ENCODE measurements at places on chromosomes 2 and 18. TPM values are rescaled to one million over a fixed set of nuclear protein-coding genes. Genes with fewer than 3 reads are reported as not detected.

DNA sequence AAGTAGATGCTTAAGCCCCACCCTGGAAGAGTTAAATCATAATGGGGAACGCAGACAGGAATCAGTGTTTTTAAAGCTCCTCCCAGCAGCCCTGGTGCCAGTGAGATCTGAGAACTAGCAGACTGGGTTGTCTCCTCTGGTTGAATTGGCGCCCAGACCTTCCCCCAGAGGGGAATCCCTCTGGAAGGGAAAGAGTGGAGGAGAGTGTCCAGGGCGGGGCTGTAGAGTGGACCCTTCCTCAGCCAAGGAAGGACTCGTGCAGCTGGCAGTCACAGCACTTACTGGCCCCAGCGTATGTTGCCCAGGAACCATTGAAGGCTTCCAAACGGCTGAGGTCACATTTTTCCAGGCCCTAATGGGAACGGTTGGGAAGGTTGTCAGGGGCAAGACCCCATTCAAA is 62.5 kb downstream of the TGOLN2 start:
- H3K27ac ChIP-seq, result no peak overlapping the region
- no peaks in the 10 kb centered on the region for H3K36me3 ChIP-seq
- no peak overlapping the region for H3K4me3 ChIP-seq
- peaks cover 9% of the 10 kb centered on the region for H3K4me1 ChIP-seq
- DNase-seq, result no peak
- peaks cover 39% of the 10 kb centered on the region for H3K27me3 ChIP-seq

The EGR4 gene
- total RNA-seq, result not detected

DNA sequence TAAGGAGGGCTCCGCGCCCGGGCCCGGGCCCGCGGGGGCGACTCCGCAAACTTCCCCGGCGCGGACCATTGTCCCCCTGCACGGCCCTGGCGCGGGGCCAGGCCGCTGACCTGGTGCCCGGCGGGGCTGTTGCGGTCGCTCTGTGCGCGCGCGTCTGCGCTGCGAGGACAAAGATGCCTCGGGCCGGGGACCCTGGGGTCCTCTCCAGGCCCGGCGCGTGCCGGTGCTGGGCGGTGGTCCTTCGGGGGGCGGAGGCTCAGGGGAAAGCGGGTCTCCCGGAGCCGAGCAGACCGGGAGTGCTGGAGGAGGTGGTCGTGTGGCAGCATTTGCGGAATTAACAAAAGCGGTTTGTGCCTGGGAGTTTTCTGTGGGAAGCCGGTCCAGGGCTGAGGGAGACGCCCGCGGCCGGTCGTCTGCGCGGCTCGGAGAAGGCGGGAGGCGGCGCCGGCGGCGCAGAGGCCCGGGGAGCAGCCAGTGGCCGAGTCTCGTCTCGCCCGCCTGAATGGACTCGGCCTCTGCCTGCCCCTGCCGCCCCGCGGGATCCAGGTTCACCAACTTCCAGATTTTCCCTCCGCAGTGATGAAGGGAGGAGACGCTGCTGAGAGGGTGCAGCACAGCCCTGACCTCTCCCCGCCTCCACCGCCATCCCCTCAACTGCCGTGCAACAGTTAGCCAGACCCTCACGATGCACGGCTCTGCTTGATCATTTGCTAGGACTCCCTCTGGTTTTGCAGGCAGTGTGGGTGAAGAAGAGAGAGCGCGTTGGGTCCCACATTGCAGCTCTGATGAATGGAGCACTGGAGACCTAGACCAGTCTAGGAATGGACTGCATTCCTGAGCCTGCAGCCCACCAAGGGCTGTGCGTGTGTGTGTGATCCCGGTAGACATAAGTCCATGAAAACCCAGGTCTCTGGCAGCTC is 705 bp downstream of the EFR3B start:
- no peak for DNase-seq
- no peak overlapping the region for H3K27ac ChIP-seq
- peak overlapping the region; percentile 80 for H3K4me3 ChIP-seq
- peaks cover 46% of the 10 kb centered on the region for H3K27me3 ChIP-seq

GRCh38 chr2:5035057-5035488 is 657.1 kb upstream of the SOX11 start:
- H3K36me3 ChIP-seq, result no peaks in the 10 kb centered on the region
- H3K27ac ChIP-seq, result no peak overlapping the region
- H3K4me1 ChIP-seq, result no peaks in the 10 kb centered on the region
- no peak overlapping the region for H3K4me3 ChIP-seq
- DNase-seq, result no peak

GRCh38 chr2:159140070-159140769 is 146.3 kb downstream of the WDSUB1 start:
- no peaks in the 10 kb centered on the region for H3K4me1 ChIP-seq
- no peak overlapping the region for H3K27ac ChIP-seq
- no peaks in the 10 kb centered on the region for H3K36me3 ChIP-seq
- no peaks in the 10 kb centered on the region for H3K27me3 ChIP-seq
- no peak overlapping the region for H3K4me3 ChIP-seq

The UNC80 gene
- not detected for total RNA-seq

The PARD6G gene
- 7.4 TPM for total RNA-seq

GRCh38 chr2:142545036-142545435 is 332.4 kb upstream of the KYNU start:
- no peak for DNase-seq
- H3K27ac ChIP-seq, result no peak overlapping the region
- H3K4me1 ChIP-seq, result no peaks in the 10 kb centered on the region
- no peak overlapping the region for H3K4me3 ChIP-seq
- no peaks in the 10 kb centered on the region for H3K36me3 ChIP-seq

- H3K36me3 ChIP-seq, result 0 out of 2 replicates have a peak, but pooled peaks cover 2% of the 10 kb centered on the region
- no peak overlapping the region for H3K27ac ChIP-seq
- no peak overlapping the region for H3K4me3 ChIP-seq
- DNase-seq, result peak; percentile 79
- H3K4me1 ChIP-seq, result no peaks in the 10 kb centered on the region
Observed at GRCh38 chr2:19955544-19956422, 34.1 kb downstream of the WDR35 start.

DNA sequence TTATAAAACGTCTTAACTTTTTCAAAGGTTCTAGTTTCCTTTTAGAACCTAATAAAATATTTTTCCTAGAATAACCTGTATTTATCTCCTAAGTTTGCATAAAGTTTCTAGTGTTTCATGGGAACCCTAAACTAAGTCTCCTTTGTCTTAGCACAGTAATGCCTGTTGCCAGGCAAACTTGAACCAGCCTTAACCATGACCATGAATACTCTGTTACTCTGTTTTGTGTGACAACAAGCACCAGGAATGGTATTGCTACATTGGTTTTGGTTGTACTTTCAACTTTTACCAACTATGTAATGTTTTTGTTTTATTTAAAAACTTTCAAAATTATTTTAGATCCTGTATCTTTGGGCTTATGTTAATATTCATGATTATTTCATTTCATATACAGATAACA is 137.6 kb downstream of the CERS6 start:
- H3K27ac ChIP-seq, result no peak overlapping the region
- no peaks in the 10 kb centered on the region for H3K27me3 ChIP-seq
- H3K36me3 ChIP-seq, result no peaks in the 10 kb centered on the region
- H3K4me1 ChIP-seq, result no peaks in the 10 kb centered on the region
- no peak for DNase-seq

DNA sequence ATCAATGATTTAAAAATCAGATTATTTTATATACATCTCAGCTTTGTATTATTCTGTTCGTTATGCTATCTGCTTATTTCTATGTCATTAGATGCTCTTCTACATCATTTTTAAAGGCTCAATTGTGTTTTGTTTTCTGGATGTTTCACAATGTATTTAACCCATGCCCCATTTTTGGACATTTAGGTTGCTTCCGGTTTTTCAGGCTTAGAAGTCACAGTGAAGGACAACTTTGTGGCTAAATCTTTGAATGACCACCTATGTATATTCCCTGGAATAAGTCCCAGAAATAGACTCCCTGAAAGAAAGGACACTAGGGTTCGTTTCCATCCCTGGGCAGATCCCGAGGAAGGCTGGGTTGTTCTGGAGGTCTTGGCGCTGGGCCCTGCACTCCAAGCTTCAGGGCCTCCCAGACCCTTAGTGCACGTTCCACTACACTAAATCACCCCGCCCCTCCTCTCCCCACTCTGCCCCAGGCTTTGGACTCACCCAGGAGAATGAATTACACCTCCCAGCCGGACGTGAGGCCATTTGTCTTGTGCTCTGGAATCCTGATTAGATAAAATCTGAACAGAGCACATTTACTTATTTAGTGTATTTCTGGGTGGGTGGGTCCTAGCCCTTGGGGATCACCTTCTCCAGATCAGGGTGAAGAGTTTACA is 188.2 kb downstream of the ZFP36L2 start:
- no peak overlapping the region for H3K4me3 ChIP-seq
- H3K27ac ChIP-seq, result no peak overlapping the region
- peak; percentile 55 for DNase-seq
- H3K36me3 ChIP-seq, result no peaks in the 10 kb centered on the region
- no peaks in the 10 kb centered on the region for H3K27me3 ChIP-seq

DNA sequence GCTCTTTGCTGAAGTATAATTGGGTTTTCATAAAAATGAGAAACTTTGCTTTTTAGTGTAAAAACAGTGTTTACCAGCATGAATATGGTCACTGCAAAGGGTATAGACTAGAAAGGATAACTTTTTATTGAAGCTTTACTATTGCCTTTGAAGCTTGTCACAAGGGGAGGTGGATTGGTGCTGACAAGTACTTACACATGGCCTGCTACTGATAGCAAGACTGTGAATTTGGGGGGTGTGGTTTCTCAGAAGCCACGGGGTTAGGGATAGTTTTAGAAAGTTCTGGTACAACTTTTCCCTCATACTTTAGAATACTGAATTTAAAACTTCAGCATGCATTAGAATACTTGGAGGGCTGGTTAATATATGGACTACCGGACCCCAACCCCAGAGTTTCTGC is 294.1 kb downstream of the SOCS6 start:
- no peaks in the 10 kb centered on the region for H3K36me3 ChIP-seq
- no peaks in the 10 kb centered on the region for H3K27me3 ChIP-seq
- no peak overlapping the region for H3K4me3 ChIP-seq
- no peaks in the 10 kb centered on the region for H3K4me1 ChIP-seq
- H3K27ac ChIP-seq, result no peak overlapping the region

GRCh38 chr2:238281826-238282480 is 6.5 kb downstream of the PER2 start:
- DNase-seq, result no peak
- H3K4me1 ChIP-seq, result peaks cover 67% of the 10 kb centered on the region
- H3K4me3 ChIP-seq, result no peak overlapping the region
- peaks cover 9% of the 10 kb centered on the region for H3K36me3 ChIP-seq
- H3K27me3 ChIP-seq, result no peaks in the 10 kb centered on the region
- H3K27ac ChIP-seq, result no peak overlapping the region

Data from HepG2 (cell line).